ENCODE measurements at places on chromosomes 13 and 19.

DNA sequence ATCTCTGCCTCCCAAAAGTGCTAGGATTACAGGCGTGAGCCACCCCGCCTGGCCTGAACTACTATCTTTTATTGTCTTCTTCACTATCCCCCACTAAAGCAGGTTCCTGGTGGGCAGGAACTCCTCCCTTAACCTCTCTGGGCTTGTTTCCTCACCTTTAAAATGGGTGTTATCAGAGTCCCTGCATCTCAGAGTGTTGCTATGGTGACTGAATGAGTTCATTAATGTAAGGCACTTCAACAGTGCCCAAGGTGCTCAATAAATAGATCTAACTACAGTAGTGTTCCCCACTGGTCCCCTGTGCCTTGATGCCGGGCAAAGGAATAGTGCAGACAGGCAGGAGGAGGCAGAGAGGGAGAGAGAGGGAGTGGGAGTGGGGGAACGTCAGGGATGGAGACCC, 20.5 kb downstream of the CCDC97 start:
- DNase-seq, result no peak

DNA sequence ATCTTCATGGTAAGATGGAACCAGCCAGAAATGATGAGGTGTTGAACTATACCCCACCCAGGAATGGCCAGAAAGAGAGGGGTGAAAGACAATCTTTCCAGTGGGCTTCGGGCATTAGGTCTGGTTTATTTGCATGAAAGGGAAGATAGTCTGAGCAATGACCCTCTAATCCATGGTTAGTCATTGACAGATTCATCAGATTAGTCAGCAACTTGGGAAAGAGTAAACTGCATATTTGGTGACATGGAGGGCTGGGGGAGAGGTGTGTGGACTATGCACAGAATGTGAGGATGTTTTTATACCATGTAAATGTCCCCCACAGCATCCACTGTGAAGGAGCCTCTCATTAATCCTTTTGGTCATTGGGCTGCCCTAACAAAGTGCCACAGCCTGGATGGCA, 30.1 kb upstream of the USP12 start:
- DNase-seq, result peak; percentile 75

DNA sequence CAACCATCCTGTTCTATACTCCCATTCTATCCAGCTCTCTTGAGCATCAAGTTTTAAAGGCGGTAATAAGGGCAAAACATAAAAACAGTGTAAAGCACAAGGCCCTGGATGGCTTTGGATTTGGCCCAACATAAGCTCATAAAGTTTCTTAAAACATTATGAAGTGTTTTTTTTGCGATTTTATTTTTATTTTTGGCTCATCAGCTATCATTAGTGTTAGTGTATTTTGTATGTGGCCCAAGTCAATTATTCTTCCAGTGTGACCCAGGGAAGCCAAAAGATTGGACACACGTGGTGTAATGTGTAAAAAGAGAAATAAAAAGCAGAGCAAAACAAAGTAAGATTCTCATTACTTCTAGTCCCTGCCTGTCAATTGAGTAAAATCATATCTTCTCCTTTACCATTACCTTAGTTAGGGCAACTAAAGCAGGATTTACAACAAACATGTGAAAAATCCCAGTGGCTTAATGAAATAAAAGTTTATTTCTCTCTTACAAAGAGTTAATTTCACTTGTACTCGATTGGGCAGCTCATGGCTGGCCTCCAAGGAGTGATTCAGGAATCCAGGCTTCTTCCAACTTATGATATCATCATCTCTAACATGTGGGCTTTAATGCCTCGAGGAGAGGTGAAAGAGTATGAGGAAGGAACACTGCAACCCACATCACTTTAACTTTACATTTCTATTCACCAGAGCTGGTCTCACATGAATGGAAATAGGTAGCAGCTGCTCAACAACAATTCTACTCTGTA, 725.2 kb upstream of the SLITRK1 start:
- peak; percentile 60 for DNase-seq

DNA sequence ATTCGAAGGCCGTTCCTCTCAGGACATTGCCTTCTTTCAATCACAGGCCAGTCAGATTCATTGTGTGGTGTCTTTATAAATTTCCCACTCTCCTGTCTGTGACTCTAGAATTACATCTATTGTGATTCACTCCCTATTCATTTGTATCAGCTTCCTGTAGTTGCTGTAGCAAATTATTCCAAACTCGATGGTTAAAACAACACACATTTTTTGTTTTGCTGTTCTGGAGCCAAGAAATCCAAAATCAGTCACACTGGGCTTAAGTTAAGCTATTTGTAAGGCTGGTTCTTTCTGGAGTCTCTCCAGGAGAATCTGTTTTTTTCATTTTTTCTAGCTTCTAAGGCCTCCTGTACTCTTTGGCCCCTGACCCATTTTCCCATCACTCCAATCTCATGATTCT, 1487.0 kb upstream of the SLC10A2 start:
- DNase-seq, result peak; percentile 65

DNA sequence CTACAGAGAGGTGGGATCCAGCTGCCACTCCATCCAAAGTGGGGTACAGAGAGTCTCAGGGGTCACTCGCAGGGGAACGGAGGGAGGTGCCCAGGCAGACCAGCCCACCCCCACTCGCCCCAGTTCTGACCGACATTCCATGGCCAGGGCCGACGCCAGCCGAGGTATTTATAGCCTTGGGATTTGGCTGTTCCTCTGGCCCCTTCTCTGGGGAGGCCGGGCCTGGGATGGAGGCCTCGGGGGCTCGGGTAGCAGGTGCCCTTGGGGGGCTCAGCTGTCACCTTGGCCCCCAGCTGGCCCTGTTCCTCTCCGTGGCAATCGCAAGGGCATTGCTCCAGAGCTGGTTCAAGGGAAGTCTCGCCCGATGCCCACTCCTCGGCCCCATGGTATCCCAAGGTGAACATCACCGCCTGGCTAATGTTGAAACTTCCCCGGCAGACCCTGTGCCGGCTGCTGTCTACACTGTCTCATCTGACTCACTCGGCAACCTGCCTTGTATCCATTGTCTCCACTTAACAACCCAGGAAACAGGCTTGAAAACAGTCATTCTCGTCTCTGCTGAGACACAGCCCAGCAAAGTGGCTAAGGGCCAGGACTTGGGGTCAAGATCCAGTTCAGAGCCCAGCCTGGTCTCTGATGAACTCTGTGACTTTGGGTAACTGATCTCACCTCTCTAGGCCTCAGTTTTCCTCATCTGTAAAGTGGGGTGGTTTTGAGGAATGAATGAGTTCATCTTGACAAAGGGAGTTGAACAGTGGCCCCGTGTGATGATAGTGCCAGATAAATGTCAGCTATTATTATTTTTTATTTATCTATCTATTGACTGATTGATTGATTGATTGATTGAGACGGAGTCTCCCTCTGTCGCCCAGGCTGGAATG, 9.7 kb downstream of the PRKACA start:
- DNase-seq, result peak; percentile 43

DNA sequence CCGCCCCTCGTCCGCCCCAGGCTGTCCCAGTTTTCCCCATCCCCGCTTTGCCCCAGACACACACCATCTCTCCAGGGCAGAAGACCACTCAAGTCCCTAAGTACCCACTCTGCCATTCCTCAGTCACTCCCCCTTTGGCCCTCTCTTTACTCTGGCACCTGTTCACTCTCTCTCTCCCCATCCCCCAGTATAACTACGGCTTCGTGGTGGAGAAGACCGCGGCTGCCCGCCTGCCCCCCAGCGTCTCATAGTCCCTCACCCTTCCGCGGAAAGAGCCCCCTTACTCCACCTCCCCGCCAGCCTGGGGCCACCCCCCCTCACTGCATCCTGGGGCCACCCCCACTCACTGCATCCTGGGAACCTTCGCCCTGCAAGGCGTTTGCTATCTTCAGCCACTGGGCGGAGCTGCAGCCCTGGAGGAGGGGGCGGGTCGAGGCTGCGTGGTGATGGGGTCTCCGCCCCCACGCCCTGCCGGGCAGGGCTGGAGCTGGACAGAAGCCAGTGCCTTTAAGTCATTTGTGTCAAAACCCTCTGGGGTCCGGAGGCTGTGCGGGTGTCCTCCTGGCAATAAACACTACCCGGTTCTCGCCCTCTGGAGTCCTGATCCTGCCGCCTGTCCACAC, 5.0 kb downstream of the MVB12A start:
- no peak for DNase-seq

GRCh38 chr13:79281339-79281747, 124.7 kb downstream of the RBM26 start:
- DNase-seq, result no peak

GRCh38 chr19:13873834-13874515, 3.0 kb upstream of the NANOS3 start:
- no peak for DNase-seq

- peak; percentile 24 for DNase-seq
Observed at GRCh38 chr13:86020351-86021002, 221.3 kb upstream of the SLITRK6 start.

- no peak for DNase-seq
Observed at GRCh38 chr13:94731028-94731427, 18.7 kb upstream of the SOX21 start.

DNA sequence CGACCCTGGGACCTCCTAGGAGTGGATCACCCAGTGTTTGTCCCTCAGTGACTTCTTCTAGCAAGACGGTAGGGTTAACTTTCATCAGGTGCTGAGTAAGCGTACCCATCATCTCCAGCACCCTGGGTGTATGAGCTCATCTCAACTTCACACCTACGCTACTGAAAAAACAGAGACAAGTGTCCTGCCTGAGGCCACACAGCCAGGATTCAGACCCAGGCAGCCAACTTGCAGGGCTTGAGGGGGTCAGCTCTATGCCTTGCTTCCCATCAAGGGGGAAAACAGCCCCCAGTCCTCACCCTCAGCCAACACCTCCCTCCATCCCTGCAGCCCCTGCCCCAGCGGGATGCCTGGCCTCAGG, 4.6 kb downstream of the TLE2 start:
- DNase-seq, result no peak

DNA sequence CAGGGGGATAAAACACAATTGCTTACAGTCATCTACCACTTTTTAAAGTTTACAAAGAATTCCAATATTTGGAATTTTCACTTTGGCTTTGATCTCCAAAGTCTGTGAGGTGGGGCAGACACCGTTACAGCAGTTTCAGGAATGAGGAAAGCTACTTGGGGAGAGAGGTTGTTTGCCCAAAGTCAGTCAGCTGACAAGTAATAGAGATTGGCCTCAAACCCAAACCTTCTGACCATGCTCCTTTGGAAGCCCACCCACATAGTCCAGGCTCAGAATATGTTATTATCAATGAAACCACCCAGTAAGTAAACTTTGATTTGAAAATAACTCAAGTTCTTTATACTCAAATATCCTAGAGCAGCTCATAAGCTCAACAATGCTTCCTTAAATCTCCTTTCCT, 29.0 kb downstream of the RXFP2 start:
- DNase-seq, result no peak

GRCh38 chr19:3154957-3155736, 19.3 kb downstream of the GNA15 start:
- peak; percentile 99 for DNase-seq

DNA sequence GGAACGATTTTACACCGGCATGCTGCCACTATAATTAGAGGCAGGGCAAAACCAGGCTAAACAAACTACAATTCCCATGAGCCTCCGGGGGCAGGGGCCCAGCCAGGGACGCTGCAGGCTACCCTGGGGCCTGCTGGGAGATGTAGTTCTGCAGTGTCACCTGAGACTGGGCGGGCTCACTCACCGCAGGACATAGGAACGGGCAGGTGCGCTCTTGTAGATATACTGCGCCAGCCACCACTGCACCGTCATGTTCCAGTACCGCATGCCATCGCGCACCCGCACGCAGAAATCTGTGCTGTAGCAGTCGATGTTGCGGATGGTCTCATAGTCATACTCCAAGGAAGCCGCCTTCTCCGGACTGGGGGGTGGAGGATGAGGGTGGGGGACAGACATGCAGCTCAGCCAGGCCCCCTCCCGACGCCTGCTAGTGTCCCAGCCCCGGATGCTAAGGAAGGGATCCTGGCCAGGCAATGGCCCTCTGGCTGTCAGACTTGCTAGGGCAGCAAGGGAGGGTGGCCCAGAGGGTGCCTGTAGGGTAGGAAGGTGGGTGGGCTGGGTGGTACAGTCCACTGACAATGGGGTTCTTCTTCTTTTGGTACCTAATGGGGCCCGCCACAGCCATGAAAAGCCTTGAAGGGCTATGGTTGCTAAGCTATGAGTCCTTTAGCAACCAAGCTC, 5.8 kb upstream of the TMC4 start:
- DNase-seq, result no peak

- DNase-seq, result no peak
Observed at GRCh38 chr13:99548448-99548847, 47.2 kb downstream of the TM9SF2 start.

DNA sequence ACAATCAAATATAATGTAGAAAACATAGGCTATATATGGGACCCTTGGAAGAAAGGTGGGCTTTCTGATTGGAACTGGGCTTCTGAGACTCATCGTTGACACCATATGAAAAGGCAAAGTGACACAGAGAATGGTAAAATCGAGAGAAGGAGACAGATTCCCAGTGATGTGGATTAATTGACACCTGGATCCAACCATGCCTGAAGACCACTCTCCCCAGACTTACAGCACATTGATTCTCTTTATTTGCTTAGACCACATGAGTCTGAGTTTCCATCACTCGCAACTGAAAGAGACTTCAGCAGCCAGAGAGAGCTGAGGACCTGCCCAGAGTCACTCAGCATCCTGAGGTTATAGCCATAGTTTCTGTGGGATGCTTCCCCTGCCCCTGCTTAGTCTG, 6.0 kb downstream of the CYP4F11 start:
- no peak for DNase-seq

GRCh38 chr13:97068151-97068550, 73.9 kb upstream of the OXGR1 start:
- DNase-seq, result no peak

DNA sequence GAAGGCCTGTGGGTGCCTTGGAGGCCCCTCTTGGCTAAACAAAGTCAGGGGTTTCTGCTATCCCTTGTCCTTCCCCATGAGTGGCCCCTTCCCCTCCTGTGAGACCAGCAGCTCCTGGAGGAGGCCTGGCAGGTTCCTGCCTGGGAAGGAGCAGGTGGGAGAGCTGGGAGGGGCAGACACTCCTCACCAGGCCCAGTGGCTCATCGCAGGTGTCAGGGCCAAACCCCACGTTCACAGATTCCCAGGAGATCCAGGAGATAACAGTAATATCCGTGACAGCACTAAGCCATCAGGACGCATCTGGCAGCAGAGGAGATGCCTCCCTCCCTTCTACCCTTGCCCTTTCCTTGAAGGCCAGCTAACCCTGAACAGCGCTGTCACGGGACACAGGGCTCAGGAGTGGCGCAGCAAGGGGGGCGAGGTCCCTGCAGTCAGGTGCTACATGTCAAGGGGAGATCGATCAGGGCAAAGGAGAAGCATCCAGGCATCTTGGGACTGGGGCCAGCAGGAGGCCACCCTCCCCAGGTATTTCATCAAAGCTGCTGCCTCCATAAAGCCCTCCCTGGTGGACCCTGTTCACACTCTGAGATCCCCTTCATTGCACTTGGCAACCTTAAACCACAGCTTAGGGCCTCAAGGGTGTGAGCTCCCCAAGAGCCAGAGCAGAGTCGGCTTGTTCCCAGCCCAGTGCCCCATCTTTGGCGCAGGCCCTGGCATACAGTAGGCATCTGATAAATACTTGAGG, 4.8 kb downstream of the CEBPA start:
- no peak for DNase-seq

All from HT1080 (cell line).